ENCODE measurements at places on chromosomes 3 and 15. TPM values are rescaled to one million over a fixed set of nuclear protein-coding genes. Genes with fewer than 3 reads are reported as not detected.

- no peak for DNase-seq
These were observed 23.1 kb upstream of the CMC1 start for GRCh38 chr3:28218071-28218916.

MNS1 gene
- 0.73 TPM for total RNA-seq

GRCh38 chr15:92819278-92820235, 80.6 kb upstream of the CHD2 start:
- DNase-seq = peak; percentile 25

SLC6A11 gene
- not detected for total RNA-seq

GRCh38 chr3:169345662-169346331, 317.7 kb downstream of the MECOM start:
- no peak for DNase-seq

TMCO5A gene
- total RNA-seq = not detected

RAD18 gene
- 10.6 TPM for total RNA-seq

DNA sequence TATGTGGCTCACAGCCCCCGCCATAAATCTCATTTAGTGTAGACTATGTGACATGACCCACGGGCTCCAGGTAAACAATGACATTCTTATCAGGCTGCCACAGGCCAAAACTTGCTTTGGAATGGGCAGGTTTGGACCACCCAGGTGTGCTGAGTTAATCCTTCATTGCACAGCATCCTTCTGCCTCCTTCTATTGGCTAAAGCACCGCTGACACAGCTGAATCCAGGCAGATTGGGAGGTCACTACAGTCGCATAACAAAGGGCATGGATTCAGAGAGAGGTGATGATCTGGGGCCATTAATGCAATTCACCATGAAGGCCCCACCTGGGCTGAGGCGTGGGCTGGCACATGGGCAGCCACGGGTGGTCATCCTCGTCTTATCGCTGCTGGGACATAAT, 47.8 kb upstream of the GALNT15 start:
- DNase-seq = no peak

- DNase-seq = no peak
These were observed 1501.6 kb downstream of the OTOL1 start for GRCh38 chr3:162998205-162998604.

DNA sequence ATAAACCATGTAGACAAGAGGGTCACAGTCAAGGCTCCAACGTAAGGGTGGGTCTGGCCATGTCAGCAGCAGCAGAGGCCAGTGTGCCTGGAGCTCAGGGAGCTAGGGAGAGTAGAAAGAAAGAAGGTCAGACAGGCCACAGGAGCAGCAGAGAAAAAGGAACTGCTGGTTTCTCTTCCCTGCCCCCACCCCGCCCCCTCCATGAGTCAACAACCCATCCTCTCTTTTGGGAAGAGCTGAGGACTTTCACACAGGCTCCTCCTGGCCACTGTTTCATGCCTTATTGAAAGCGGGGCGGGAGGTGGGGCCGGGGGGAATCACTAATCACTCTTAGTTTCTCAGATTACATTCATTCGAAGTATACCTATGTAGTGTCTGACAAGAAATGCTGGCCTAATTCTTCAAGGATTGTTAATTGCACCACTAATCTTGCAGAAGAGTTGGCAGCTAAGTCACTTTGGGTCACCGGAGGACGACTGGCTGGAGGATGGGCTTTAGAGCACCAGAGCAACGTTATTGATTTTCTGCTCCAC, 9.1 kb upstream of the SCG3 start:
- no peak for DNase-seq

DNA sequence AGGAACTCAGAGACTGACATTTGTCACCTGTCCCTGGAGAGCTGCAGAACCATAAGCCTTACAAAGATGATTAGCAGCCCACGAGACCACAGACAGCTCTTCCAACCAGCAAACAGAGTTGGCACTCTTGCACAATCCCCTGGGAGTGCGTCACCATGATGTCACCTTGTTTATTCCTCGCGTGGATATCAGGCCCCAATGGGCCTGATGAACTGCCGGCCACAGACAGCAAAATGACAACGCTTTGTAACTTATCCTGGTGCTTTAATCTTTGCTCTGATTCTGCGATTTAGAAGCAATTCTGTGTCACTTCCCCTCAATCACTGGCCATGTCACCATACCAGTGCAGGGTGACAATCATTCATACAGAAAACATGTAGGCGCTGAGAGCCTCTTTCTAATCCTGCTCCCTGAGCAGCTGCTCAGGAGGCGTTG, 89.2 kb downstream of the TAMM41 start:
- DNase-seq = no peak

GRCh38 chr3:107990926-107991325, 99.9 kb downstream of the CD47 start:
- no peak for DNase-seq

DNA sequence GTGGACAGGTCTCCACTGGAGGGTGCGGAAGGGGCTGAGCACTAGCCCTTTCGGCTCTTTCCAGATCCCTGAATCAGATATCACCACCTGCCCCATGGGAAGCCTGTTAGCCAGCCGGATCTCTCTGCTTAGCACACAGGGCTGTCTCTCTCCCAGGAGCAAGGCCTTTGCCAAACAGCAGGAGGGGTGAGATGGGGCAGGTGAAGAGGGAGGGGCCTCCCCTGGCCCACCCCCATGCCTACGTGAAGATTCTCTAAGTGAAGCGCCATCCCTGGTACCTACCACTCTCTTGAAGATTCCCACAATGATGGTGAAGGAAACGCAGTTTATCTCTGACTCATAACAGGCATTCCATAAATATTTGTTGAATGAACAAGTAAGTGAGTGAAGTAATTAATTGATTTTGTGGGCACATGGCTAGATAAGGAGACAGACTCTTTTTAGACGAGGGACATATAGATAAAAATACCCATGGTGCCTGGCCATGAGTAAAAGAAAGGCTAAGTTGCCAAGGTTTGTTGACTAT, 19.6 kb upstream of the HCN4 start:
- DNase-seq = no peak

- no peak for DNase-seq
These were observed 2.4 kb upstream of the NCEH1 start for GRCh38 chr3:172713316-172713715.

GRCh38 chr3:136577791-136578190, 174.4 kb downstream of the STAG1 start:
- no peak for DNase-seq

DNA sequence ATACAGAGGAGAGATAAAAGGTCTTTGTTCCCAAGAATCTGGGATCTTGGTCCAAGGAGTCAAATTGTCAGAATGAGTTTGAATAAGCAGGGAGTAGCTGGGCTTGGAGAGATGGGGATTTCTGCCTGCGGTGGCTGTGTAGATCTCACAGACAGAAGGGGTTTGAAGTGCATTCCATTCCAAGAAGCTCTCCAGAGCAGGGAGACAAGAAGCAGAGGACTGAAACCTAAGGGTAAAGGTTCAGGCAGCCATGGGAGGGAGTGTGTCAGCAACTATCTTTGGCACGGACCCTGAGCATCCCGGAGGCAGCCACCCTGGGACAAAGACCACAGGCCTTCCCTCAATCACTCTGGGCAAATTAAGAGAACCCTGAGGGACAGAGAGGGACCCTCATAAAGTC, 422.3 kb upstream of the WNT5A start:
- no peak for DNase-seq

GRCh38 chr3:149808209-149808829, 4.7 kb upstream of the RNF13 start:
- DNase-seq = peak; percentile 51

- DNase-seq = no peak
These were observed 11.3 kb downstream of the TGFBR2 start for GRCh38 chr3:30617653-30618052.

C3orf85 gene
- 14.3 TPM for total RNA-seq

- no peak for DNase-seq
These were observed 2.3 kb upstream of the INSYN1 start for GRCh38 chr15:73755481-73755880.

GRCh38 chr15:60905587-60905986, 323.5 kb downstream of the RORA start:
- no peak for DNase-seq

TOMM70 gene
- 45.3 TPM for total RNA-seq

DNA sequence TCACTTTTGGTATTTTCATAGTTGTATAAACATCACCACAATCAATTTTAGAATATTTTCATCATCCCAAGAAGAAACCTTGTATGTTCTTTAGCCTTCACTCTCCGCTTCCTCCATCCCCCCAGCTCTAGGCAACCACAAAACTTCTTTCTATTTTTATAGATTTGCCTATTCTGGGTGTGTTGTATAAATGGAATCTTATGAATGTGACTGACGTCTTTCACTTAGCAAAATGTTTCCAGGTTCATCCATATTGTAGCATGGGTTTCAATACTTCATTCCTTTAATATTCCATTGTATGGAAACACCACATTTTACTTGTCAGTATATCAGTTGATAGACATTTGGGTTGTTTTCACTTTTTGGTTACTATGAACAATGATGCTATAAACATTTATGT, 335.8 kb upstream of the GOLIM4 start:
- DNase-seq = no peak

- no peak for DNase-seq
These were observed 140.0 kb downstream of the SNRK start for GRCh38 chr3:43426388-43426787.

DNA sequence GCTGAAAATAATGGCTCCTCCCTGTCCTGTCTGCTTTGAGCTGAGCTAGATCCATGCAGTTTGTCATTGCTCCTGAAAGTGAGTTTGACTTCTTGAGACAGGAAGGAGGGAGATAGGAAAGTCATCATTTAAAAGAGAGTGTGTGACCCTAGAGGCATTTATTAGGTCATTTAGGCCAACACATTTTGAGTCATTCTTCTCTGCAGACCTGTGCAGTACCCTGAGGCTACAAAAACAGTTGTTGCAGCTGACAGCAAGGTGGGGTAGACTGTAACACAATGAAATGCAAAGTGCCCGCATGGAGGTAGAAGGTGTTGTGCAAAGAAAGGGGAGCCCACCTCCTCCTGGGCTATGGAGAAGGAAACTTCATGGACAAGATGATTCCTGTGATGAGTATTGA, 102.8 kb upstream of the PFN2 start:
- no peak for DNase-seq

RHOV gene
- total RNA-seq = 3.7 TPM

PDIA5 gene
- 34.7 TPM for total RNA-seq

DNA sequence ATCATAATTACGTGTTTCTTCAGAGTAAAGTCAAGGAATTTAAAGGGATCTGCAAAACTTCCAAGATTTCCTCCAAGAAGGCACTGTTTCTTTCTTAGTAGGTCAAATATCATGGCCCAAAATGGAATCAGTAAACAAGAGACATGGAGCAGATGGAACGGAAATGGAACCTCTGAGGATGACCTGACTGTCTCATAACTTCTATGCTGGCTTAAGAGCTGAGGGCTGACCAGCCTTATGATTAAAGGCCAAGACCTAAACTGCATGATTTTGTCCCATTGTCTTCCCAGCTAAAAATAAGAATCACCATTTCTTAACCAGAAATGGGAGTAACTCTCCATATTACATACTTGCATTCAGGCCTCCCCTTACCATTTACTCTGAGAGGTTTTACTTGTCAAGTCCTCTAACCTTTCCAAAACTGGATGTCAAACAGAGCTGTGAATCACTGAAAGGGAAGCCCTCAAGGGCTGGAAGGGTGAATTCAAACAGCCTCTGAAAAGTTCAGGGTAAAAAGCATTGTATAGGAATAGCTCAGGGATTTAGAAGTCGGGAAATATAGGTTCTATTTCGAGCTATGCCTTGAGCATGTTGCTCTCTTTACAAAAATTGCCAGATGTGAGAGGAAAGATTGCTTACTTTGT, 103.7 kb downstream of the MEIS2 start:
- no peak for DNase-seq

PRSS50 gene
- not detected for total RNA-seq

MEX3B gene
- total RNA-seq = 0.27 TPM

DNA sequence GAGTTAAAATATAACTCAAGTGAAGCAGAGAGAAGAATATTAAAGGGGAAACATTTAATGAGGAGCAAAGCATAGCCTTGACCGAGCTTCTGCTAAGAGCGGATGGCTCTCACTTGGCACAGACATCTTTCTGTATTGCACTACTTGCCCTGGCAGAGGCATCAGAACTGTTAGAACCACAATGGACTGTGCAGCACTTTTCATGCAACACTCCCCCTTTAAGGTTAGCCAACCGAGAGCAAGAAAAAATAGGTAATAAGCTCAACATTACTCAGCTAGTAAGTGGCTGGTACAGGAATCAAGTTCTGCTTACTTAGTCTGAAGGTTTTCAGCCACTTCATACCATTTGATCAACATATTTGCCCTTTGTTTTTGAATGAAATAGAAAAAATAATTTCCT, 33.7 kb downstream of the CRTC3 start:
- DNase-seq = no peak

TSC22D2 gene
- 28.3 TPM for total RNA-seq

- no peak for DNase-seq
These were observed 298.9 kb upstream of the CBLB start for GRCh38 chr3:106167728-106168127.

All from left colon (tissue), 2 donors.